ENCODE measurements at places on chromosomes 12 and 14.

DNA sequence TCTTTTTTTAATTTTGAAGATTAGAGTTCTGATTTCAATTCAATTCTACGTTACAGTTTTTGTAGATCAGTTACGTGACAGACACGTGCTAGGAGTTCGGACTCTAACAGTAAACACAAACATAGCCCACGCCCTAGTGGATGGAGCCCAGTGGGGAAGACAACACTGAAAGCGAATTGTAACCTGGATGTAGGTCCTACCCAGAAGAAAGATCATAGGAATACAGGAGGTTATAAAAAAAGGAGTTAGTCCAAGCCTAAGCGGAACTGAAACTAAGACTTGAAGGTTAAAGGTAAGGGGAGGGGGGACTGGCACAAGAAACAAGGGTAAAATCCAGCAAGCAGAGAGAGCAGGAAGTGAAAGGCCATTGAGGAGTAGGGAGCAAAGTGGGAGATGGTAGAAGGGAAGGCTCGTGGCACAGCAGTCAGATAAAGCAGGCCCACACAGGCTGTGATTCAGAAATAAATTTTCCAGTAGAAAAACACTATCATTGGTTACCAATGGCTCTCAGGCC, 15.7 kb upstream of the CRY1 start:
- DNase-seq, result no peak

GRCh38 chr12:105330931-105331804, 677 bp downstream of the C12orf75 start:
- DNase-seq, result no peak

- no peak for DNase-seq
Measured at GRCh38 chr14:61593330-61593729, 102.0 kb upstream of the HIF1A start.

DNA sequence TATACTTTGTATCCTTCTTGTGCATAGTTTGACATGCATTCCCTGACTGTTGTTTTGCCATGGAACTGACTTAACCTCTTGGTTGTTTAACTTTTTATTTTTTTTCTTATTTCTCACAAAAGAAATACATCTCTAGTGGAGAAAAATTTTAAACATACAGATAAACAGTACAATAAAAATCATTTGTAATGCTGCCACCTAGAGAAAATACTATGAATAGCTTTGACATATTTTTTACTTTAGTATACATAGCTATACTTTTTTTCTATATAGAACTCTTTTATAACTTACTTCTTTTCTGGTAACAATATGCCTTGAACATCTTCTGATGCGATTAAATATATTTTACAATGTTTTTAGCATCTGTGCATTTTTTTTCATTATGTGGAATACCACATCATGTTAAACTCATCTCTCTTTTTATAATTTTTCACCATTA, 184.5 kb downstream of the AKAP6 start:
- no peak for DNase-seq

GRCh38 chr12:2389079-2389790, 336.4 kb downstream of the CACNA1C start:
- DNase-seq, result no peak

- DNase-seq, result no peak
Measured at GRCh38 chr12:103626498-103626897, 39.4 kb downstream of the STAB2 start.

DNA sequence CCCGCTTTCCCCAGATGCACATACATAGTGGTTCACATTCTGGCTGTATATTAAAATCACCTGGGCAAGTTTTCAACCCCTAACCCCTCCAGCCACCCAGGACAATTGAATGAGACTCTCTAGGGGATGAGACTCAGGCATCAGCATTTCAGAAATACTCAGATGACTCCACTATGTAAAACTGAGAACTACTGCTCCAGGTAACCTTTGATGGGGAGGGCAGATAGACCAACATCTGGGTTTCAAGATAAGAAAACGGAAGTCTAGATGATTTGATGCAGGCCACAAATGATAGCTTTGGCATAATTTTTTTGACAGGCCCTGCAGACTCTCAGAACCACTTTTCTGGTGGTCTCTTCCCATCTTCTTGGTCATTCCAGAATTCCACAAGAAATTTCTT, 341.1 kb downstream of the EMP1 start:
- DNase-seq, result no peak

DNA sequence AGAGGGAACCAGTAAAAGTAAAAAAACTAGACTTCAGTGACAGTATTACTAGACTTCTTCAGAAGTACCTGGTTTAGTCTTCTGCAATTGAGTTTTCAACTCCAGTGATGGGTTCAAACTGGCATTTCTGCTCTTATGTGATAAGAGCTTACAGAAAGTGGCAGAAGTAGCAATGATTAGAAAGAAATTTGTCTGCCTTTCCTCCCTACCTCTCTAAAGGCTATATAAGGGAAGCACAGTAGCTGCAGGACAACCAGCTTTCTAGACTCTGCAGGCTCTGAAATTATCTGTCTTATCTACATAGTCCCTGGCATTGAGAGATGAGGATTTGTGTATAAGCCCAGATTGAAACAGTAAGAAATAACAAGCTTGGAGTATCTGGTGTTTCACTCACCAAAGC, 107.5 kb downstream of the DAAM1 start:
- no peak for DNase-seq

DNA sequence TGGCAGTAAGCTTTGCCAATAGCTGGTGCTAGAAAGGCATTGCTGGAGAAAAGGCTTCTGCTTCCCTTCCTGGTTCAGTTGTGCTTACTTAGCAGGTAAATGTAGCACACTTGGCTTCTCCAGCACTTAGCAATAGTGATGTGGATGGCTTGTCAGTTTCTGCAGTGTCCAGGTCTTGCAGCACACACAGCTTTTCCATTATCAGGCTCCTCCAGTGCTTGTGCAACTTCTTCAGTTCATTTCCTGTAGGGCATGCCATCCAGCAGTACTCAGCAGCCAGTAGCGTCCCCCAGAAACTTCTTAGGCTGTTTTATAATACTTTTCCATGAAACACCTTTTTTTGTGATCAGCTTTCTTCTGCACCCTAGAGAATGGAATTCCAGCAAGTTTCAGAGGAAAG, 154.6 kb downstream of the SLC6A15 start:
- DNase-seq, result no peak

- DNase-seq, result no peak
Measured at GRCh38 chr12:98908866-98909265, 263.8 kb downstream of the APAF1 start.

DNA sequence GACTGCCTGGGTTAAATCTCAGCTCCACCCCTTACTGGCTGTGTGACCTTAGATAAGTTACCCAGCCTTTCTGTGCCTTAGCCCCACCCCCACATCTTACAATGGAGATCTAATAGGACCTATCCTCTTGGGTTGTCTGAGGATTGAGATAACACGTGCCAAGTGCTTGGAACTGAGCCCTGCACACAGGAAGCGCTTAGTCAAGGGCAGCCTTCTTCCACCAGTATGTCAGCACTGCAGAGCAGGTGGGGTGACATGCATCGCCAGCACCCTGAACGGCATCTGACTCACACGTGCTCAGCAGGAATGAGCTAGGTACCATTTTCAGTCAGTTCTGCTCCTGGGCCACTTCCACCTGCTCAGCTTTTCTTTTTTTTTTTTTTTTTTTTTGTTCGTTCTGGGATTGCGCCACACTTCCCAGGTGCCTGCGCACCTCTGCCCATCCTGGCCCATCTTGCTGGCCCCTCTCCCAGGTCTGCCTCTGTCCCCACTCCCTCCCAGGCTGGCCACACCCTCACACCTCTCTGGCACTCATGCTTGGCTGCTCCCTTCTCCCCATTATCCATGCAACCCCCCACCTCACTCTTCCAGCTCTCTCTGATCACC, 19.6 kb downstream of the LGMN start:
- DNase-seq, result no peak

DNA sequence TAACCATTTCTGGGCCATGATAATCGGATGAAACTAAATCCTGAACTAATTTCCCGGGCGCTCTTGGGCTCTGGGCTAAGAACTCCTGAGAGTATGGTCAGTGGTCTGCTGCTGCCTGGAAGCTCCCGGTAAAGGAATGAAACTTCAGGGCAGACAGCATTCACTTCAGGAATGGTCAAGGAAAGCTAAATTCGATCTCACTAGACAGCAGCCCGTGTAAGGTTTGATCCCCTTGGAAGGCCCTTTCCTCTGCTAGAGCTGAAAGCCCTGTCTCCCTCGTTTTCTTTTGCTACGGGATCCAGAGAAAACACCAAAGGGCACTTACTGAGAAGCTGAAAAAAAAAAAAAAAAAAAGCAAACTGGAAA, 680 bp downstream of the ASB8 start:
- no peak for DNase-seq

GRCh38 chr14:33587791-33588190, 363.1 kb downstream of the EGLN3 start:
- no peak for DNase-seq

GRCh38 chr14:37452323-37452722, 142.7 kb downstream of the FOXA1 start:
- DNase-seq, result no peak

DNA sequence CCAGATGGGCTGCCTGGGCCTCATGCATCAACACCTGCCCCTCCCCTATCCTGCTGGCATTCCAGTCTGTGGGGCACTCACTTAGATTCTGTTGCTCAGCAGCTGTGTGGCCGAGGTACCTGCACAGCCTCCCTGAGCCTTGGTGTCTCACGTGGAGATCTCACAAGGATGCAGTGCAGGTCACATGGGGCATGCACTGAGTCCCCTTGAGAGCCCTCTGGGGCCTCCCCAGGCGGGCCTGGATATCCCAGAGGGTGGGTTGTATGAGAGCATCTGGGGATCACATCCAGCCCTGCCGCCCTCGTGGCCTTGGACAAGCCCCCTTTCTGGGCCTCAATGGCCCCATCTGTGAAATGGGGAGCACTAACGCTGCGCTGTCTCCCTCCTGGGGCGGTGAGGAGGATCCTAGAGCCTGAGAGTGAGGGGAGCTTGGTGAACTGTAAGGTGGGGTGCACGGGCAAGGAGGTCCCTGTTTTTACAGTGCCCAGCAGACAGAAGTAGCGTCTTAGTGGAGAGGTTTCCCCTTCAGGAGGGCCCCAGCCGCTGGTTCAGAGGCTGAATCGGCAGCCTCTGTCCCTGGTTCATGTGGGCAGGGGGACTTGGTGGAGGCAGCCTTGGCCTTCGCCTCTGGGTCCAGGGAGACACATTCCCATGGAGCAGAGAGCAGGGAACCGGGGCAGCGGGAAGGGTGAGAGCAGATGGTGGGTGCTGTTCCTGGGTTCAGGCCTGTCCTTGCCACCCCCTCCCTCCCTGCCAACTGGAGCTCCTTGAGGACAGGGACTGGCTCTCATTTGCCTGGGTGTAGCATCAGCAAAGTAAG, 791 bp upstream of the SLC25A47 start:
- no peak for DNase-seq

GRCh38 chr12:46168426-46168825, 100.4 kb downstream of the SLC38A1 start:
- DNase-seq, result no peak

DNA sequence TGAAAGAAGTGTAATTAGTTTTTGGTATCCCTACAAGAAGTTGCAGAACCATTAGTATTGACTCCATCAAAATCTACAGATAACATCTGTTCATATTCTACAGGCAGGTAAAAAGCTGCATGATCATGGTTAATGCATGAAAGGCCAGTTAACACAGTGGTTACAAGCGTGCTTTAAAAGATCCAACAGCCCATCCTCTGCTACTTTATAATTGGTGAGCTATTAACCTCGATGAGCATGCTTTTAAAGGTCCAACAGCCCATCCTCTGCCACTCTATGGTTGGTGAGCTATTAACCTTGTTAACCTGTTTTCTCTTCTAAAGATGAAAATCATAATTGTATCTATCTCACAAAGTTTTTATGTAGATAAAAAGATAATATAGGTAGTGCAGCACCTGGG, 289.3 kb downstream of the DUSP6 start:
- DNase-seq, result no peak

DNA sequence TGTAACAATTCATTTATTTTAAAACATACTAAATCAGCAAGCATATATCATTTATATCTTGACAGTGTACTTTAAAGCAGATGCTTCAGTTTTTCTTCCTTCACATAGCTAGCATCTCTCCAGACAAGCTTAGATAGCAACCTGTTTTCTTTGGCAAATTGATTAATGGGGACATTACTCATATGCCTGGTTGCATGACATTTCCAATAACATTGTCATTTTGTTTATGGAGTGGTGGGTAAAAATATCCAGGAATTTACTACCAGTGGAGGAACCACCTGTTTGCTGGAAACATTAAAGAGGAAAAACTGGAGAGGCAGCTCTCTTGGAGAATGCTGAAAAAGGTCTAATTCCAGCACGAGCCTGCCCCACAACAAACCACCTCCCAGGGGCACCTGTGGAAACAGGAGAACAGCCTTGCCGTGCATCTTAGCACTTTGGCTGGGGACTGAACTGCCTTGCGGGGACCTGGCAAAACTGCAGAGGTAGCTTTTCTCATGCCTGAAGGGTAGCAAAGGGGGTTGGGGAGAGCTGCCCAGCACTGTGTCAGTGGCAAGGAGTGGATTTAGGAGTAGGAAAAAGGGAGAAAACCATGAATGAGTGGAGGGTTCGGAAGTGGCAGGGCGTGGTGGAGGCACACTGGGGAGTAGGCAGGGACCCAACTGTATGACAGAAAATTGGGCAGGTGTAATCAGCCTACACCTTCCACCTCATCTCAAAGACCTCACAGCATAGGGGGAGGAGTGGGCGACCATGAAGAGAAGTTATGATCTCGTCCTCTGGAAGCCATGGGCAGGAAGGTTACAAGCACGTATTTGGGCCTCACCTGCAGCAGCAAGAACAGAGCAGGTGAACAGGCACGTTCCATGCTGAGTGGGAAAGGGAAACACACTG, 11.7 kb upstream of the CREBL2 start:
- no peak for DNase-seq

DNA sequence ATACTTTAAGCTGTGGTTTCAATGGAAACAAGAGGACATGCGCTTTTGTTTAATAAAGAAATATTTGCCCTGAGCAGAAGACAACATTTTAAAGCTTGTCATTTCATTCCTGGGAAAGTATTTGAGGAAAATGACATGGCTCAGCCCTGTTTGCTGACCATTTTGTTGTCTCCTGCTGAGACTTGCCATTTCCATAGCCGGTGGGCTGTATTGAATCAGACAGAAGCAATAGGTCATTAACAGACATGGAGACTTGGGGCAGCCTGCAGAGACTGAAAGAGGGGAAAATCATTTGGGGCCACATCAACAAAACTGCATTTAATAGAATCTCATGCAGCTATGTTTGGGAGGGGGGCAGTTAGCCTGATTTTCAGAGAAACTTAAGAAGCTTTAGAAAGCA, 443.0 kb downstream of the NPAS3 start:
- no peak for DNase-seq

- no peak for DNase-seq
Measured at GRCh38 chr12:80056845-80057244, 42.5 kb upstream of the OTOGL start.

GRCh38 chr14:77183896-77184295, 2.3 kb downstream of the TMEM63C start:
- DNase-seq, result no peak
